ENCODE measurements at places on chromosomes 7 and 10.

DNA sequence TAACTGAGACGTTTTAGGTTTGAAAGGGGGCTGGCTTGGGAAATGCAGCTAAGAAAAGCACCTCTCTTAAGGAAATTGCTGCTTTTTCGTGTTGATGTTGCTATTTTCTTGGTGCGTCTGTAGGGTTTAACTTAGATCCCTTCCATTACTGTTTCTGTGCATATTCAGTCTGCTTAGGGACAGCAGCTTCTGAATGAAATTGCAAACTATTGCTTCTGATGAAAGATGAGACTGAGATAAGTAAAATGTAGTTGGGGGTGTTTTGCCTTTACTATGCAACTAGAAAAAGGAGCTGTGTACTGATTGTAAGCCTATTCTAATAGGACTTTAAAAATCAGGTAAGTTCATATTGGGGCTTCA is 772 bp downstream of the HDAC9 start:
- DNase-seq, result no peak

GRCh38 chr7:152661479-152661878 is 14.5 kb downstream of the XRCC2 start:
- DNase-seq, result no peak

- DNase-seq, result peak; percentile 94
These were observed at the start of gene PYROXD2 for GRCh38 chr10:98414932-98415730. PYROXD2 (minus strand) TSS chr10:98415182; CDS start chr10:98415135, 47 bp downstream.

- DNase-seq, result no peak
These were observed 20.0 kb downstream of the KIAA1549 start for GRCh38 chr7:138961159-138961558.

DNA sequence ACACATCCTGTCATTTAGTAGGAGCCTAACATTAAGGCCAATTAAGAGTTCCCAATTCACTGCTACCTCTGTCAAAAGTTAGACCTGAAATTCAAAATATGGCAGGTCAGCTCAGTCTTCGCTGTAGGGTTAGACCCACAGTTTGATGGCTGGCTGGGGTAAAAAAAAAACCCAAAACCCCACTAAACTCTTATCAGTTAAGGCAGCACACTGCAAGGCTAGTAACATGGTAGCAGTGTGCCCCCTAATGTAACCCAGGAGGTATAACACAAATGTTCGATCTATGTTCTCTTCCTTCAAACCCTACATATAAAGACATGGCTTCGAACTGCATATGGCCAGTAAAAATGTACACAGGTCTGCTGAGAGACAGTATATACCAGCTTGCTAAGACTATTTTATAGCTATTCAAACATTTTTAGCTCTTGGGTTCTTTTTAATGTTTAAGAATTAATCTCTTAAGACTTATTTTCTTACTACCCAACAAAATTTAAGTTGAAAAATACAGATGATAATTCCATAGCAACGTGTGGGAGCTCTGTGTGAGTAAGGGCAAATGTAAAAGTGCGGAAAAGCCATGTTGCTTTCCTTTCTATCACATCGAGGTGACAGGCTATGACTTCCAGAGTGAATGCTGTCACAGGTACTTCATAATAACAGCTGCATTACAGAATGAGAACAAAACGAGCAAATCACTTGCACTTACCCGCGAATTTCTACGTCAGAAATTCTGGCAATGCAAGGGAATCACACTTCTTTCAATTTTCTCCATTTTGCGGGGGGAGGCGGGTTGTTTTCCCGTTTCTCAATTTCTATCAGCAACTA is 168.4 kb upstream of the IMMP2L start:
- DNase-seq, result no peak
